CD4-positive, alpha-beta T cell treated with Interleukin-6 for 4 hours (primary cell): ENCODE measurements at places on chromosomes 16 and 17.

GRCh38 chr17:34420254-34420766 is 57.3 kb upstream of the CCL1 start:
- peak; percentile 65 for DNase-seq

DNA sequence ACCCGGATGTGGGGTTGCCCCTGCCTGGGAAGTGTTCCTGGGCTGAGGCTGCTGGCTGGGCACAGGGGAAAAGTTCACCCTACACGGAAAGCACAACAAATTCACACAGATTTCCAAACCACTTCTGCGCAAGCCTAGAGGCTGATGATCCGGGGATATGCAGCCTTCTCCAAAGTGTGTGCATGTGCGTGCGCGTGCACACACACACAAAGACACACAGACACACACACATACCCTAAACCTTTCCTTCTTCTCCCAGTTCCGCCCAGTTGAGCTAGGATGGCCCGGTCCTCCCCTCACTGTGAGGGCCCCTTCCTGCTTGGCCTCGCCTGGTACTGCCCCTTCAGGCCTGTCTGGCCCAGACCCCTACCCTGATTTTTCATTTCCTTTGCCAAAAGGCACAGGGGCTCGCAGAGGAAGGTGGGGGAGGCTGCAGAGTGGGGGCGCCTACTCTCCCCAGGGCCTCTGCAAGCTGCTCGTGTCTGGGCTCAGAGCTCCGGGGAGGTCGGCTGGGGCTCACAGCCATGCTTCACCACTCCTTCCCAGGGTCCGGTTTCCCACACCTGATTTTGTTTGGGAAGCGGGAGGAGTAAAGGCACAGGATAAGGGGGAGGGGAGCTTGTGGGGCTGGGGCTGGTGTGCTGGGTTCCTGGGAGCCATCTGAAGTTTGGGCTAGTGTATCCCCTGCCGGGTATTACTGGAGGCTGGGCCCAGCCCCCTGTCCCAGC is 144.7 kb downstream of the ENGASE start:
- no peak for DNase-seq

GRCh38 chr16:88922114-88922825 is 54.7 kb downstream of the CBFA2T3 start:
- DNase-seq, result no peak

- DNase-seq, result no peak
These were observed 4.4 kb downstream of the GABARAPL2 start for GRCh38 chr16:75570396-75571065.

- no peak for DNase-seq
These were observed 290.0 kb upstream of the SOX9 start for GRCh38 chr17:71830866-71831265.

DNA sequence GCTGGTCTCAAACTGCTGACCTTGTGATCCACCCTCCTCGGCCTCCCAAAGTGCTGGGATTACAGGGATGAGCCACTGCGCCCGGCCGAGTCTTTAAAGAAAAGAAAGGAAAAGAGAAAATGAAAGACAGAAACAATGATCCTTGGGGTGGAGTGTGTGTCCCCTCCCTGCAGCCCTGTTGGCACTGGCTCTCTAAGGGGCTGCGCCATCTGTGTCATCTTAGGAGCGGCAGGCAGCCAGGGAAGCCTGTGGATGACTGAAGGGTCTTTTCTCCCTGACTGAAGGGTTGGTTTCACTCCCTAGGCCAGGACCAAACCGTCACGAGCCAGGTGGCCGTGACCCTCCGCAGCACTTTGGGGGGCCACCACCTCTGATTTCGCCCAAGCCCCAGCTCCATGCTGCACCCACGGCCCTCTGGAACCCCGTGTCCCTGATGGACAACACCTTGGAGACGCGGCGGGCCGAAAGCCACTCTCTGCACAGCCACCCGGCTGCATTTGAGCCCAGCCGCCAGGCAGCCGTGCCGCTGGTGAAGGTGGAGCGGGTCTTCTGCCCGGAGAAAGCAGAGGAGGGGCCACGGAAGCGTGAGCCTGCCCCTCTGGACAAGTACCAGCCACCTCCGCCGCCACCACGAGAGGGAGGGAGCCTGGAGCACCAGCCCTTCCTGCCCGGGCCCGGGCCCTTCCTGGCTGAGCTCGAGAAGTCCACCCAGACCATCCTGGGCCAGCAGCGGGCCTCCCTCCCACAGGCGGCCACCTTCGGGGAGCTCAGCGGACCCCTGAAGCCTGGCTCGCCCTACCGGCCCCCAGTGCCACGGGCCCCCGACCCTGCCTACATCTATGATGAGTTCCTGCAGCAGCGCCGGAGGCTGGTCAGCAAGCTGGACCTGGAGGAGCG is 27.7 kb downstream of the GINS2 start:
- no peak for DNase-seq

GRCh38 chr16:89132194-89133005 is 38.7 kb downstream of the ACSF3 start:
- DNase-seq, result no peak

GRCh38 chr16:53090591-53091411 is 36.0 kb downstream of the CHD9 start:
- no peak for DNase-seq

DNA sequence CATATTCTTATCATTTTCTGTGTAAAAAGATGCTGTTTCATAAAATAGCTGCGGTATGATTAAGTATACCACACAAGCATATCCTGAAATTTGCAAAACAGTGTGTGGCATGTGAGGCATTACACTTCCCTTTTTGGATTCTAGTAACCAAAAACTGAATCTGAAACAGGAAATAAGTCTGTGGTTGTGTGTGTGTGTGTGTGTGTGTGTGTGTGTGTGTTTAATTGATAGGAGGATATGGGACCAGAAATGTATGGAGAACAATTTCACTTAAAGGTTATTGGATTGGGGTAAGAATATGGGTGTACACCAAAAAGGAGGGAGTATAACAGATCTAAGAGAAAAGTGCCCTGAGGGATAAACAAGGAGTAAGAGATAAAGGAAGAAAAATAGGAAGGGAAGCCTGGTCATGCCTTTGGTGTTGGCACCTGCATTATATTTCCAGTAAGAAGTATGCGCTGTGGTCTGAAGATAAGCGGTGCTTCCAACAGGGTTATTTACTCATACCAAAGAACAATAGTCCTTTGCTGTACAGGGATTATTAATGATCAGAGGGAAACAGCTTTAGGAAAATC is 4.0 kb downstream of the LYRM1 start:
- DNase-seq, result peak; percentile 54

DNA sequence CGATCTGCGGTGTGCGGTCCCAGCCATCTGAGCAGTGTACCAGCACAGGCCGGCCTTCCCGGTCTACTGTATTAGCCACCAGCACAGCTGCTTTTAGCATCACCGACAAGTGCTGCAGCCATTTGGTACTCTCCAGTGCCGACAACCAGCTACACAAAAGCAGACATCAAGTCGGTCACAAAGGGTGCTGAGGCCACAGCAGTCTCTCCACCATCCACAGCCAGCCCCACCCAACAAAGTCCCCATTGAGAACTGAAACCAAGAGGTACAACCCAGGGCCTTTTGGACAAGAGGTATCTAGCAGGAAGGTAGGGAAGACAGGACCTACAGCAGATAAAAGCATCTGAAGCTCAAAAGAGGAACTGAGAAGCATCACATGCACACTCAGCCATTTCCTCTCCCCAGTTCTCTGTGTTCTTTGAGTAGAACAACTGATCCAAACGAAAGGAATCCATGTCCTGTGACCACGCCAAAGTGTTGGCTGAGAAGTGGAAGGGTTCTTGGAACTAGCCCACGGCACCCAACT is 9.5 kb downstream of the MTMR4 start:
- DNase-seq, result no peak

DNA sequence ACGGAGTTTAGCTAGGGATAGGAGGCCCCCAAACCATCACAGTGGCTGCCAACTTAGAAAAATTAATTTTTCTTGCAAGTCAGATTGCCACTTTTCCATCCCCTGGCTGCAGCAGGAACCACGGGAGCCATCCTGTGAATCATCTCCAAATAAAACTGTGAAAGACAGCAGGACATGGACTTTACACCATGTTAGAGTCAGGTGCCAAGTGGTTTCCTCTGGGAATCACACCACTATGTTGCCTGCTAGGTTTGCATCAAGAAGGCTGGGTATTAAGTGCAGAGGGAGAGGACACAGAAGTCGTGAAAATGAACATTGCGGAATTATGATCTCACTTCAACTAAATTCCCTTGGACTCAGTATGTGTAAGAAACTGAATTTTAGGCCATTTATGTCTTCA is 471.3 kb upstream of the GOT2 start:
- DNase-seq, result no peak

GRCh38 chr17:29124135-29124924 is 55.9 kb downstream of the MYO18A start:
- peak; percentile 63 for DNase-seq

GRCh38 chr17:8022360-8023003 is 16.4 kb upstream of the ALOX15B start:
- DNase-seq, result no peak

DNA sequence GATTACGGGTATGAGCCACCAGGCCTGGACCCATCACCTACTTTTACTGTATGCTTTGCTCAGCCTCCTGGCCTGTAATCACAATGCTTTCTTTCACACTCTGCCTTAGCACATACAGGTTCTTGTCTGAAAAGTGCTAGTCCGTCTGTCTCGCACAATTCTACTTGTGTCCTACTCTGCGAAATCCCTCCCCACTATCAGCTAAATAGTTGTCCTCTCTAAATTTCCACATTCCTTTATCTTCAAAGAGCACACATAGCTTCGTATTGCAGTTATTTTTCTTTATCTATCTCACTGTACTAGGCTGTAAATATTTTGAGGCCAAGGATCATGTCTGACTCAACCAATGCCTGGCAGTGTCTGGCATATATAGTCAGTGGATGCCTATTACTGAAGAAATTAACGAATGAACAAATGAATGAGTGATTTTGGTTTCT is 38.5 kb upstream of the ETV4 start:
- no peak for DNase-seq

GRCh38 chr16:72865258-72865657 is 182.7 kb downstream of the ZFHX3 start:
- no peak for DNase-seq

DNA sequence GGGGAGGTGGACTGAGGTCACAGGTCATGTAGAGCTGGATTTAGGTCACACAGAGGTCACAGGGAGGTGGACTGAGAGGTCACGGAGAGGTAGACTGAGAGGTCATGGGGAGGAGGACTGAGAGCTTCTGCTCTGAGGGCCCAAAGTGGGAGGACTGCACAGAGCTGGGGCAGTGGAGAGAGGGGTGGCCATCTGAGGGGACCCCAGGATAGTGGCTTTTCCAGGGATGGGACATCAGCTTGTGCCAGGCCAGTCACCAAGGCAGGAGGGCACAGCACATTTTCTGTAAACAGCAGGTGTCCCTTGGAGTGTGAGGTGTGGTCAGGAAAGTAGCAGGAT is 26.1 kb upstream of the JPT2 start:
- no peak for DNase-seq

GRCh38 chr16:50360033-50360778 is 8.6 kb downstream of the BRD7 start:
- no peak for DNase-seq
